CMK (cell line): ENCODE measurements at places on chromosomes 1 and 21.

DNA sequence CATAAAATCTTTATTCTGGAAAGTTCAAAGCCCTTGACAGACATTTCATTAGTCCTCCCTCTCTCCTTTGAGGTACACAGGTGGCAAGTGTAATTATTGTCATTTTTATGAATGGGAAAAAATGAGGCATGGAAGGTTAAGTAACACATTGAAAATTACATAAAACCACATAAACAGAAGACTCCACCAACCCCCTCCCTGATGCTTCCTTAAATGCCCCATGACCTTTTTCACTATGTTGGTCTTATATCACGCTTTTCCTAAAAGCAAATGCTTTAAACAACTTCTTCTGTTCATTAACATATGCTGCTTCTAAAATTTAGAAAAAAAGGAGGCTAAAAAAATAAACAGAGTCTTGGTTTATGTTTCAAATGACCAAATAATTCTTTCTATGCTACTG lies 648.4 kb downstream of the PTPRC start:
- no peak for DNase-seq

- DNase-seq, result no peak
These were observed 33.0 kb upstream of the HSD17B7 start for GRCh38 chr1:162757476-162757875.

- no peak for DNase-seq
These were observed 471.3 kb downstream of the CAMTA1 start for GRCh38 chr1:7256526-7256925.

DNA sequence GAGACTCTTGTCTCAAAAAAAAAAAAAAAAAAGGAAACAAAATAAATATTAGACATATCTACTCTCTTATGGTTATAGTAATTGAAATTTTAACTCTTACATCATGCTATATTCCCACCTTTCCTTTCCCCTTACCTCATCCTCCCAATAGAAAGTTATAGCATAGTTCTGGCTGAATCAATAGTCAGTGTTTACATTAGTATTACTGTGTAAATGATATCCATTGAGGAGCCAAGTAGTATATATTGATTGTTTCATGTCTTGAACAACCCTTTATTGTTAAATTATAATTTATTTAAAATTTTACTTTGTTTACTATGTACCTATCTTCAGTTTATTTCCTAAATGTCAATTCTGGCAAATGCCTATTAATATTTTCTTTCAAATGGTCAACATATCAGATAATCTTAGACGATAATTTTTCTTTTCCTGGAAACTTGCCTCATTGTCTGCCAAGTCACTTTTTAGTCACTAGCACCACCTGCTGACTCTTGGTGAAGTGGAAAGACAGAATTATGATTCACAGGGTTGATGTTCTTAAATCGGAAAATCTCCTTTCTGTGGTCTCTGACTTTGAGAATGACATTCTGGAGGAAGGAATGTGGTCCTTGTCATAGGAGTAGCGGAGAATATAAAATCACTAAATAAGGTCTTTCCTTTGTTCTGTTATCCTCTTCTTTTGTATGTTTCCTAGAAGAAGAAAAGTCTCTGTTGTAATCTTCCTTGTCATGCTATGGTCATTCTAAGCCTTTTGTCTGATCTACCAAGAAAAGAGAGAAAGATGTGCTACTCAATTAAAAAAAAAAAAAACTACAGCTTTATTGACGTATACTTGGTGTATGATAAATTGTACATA lies 8.6 kb downstream of the HJV start:
- DNase-seq, result no peak
